Prostate gland (tissue), 2 donors: ENCODE measurements at places on chromosomes 13 and 19.

GRCh38 chr13:44713788-44714469, 137.8 kb upstream of the TSC22D1 start:
- DNase-seq = no peak

- no peak for DNase-seq
These were observed 11.5 kb downstream of the EPN1 start for GRCh38 chr19:55686311-55687050.

DNA sequence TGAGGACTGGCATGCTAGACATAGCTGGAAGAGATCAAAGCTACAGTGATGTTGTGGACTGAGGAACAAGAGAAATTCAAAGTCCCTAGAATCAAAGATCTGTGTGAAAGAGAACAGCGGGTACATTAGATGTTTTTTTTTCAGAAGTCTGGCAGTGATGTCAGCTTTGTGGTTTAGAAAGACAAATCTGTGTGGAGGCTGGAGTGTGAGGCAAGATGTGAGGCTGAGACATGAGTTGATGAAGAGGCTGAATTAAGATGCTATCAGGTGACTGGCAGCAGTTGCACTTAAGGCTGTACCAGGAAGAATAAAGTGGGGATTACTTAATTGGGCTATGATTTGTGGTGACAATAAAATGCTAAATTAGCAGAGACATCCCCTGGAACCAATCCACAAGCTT, 46.5 kb downstream of the DNAJC3 start:
- no peak for DNase-seq

DNA sequence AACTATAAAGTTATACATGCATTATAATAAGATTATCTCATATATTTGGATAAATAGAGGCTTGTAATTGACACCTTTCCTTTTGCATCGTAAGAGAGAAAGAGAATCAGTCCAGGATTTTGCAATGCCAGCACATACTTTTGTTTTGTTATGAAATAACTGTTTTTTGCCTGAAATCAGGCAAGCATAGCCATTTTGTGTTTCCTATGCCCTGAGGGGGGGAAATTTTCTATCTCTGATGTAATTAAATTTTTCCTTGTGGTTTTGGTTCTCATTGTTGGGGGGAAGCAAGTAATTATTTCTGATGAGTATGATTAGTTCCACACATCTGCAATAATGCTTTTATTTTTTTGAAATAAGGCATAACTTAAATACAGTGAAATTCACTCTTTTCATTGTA, 229.4 kb downstream of the NDFIP2 start:
- DNase-seq = no peak

GRCh38 chr13:30569901-30570576, 47.7 kb upstream of the USPL1 start:
- DNase-seq = no peak

DNA sequence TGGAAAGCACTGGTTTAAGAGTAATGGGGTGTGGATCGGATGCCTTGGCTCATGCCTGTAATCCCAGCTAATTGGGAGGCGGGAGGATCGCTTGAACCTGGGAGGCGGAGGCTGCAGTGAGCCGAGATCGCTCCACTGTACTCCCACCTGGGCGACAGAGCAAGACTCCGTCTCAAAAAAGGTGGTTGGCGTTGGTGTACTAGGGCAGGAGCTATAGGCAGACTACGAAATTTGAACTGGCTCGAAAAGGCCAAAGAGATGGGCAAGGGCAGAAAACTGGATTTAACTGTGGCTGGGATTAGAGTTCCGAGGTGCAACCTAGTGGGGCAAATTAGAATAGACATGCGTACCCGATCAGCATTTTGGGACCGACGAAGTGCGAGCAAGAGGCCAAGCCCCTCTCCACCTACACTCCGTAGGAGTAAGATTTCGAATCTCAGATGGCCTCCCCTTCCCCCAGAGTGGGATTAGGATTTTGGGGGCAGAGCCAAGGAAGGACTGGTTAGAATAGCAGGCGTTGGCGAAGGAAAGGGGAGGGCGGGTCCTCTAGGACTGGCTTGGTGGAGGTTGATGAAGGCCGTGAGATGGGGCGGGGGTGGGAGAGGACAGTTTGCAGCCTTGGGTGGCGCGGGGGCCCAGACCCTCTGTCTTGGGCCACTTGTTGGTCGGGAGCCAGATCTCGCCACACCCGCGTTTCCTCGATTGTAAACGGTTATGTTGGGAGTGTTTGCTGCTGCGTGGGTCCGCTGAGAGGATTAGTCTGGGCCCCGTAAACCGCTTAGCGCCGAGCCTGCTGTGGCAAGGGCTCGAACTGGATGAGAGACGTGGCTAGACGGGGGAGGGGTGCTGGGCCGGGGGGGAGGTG, 2.0 kb upstream of the INAFM1 start:
- DNase-seq = peak; percentile 37

- DNase-seq = no peak
These were observed 293.8 kb downstream of the FGF9 start for GRCh38 chr13:21964686-21965085.

- DNase-seq = peak; percentile 13
These were observed 109.5 kb downstream of the DCT start for GRCh38 chr13:94369972-94370436.

- DNase-seq = no peak
These were observed 71.5 kb downstream of the SPATA13 start for GRCh38 chr13:24232037-24232436.

- no peak for DNase-seq
These were observed 9.9 kb upstream of the FUT5 start for GRCh38 chr19:5880196-5880595.

- no peak for DNase-seq
These were observed 13.6 kb downstream of the CFD start for GRCh38 chr19:873084-873483.

DNA sequence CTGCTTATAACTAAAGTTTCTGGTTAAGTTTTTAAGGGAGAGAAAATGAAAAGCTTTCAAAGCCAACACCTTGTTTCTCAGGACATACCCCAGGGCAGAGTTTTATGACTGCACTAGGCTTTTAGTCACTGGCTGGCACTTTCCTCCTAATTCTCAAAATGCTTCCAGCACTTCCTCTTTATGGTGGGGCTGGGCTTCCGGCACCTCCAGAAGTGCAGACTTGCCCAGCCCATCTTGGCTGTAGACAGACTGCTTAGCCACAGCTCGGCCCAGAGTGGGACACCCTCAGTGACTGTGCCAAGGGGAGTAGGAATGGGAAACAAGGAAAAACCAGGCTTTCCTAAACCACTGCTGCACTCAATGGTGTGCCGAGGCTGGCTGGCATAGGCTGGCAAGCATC, 23.2 kb upstream of the GTF3A start:
- no peak for DNase-seq

- no peak for DNase-seq
These were observed 70.5 kb downstream of the ZNF568 start for GRCh38 chr19:36986601-36987000.

DNA sequence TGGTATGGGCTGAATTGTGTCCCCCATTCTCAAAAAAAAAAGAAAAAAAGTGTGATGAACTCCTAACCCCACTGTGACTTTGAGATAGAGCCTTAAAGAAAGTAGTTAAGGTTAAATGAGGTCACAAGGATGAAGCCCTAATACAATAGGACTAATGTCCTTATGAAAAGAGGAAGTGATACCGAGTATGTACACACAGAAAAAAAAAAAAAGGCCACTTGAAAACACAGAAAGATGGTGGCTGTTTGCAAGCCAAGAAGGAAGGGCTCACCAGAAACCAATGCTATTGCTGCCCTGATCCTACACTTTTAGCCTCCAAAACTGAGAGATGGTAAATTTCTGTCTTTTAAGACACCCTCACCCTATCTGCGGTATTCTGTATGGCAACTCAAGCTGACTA, 955.6 kb downstream of the PCDH17 start:
- DNase-seq = no peak

DNA sequence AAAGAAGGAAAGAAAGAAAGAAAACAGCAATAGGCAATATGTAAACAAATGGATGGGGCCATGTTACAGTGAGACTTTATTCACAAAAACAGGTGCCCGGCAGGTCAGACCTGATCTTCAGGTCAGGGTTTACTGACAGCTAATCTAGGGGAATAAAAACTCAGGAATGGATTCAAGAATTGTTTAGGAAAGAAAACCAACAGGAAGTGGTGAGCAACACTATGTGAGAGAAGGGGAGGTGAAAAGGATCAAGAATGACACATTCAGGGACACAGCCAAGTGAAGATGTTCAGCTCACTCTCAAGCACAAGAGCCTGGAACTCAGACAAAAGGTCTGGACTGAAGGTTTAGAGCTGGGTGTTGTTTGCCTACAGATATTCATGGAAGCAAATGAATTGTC, 244.5 kb downstream of the EFNB2 start:
- DNase-seq = no peak

DNA sequence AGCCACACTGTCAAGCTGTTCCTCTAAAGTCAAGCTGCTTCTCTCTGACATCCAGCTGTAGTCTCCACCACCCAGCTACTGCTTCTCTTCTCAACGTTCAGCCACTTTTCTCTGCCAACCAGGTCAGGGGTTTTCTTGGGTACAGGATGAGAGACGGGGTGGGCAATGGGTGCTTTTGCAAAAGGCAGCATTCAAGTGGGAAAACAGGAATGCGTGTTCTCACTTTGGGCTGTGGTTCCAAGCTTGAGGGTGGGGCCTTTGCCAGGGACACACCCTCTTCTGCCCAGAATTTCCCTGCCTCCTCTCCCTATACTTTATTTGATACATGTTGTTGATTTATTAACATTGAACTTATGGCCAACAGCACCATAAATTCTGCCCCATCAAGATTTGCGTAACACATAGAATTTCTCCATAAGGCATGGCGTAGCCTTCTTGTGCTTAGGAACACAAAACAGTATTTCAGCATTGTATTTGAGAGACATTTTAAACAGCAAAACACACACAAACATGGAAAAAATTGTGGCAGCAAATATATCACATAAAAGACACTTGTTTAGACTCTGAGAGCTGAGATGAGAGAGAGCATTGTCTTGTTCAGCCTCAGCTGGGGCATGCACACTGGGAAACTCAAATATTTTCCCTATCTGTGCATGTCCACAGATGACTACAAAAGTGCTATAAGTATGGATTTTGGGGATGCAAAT, 392.8 kb downstream of the SLITRK6 start:
- DNase-seq = no peak

GRCh38 chr13:113393226-113393562, 29.3 kb upstream of the GRTP1 start:
- DNase-seq = no peak

- DNase-seq = no peak
These were observed 2.9 kb upstream of the RCBTB2 start for GRCh38 chr13:48535766-48536165.

GRCh38 chr13:43326100-43326499, 302.7 kb downstream of the DNAJC15 start:
- no peak for DNase-seq

DNA sequence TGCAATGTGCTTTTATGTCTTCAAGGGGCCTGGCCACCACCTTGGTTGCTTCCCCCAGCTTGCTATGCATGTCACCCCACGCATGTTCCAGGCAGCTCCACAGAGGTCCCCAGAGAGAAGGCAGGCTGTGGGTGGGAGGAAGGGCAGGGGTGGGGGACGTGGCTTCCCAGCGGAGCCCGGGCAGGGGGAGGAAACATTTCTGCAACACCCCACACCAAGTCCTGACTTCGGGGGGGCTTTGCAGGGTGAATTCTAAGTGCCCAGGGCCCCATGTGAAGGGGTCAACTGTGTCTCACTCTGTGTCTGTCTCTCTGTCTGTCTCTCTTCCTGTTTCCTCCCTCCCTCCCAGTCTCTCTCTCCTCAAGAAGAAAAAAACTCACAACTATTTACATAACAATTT, 39.6 kb downstream of the LTBP4 start:
- no peak for DNase-seq

DNA sequence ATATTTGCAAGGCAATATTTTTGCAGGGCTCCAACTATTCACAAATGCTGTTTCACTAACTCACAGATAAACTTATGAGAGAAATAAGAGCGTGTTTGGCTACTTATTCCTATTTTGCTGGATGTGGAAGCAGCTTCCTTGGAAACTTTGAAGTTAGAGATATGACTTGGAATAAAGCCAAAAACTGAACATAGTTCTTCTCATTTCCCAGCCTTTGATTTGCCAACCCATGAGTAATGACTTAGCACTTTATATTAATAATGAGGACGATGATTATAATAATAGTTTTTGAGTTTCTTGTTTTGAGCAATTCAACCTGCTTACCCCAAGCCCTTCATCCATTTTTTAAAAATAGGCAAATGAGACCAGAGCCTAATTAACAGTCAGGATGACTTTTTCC, 47.7 kb downstream of the SLC10A2 start:
- no peak for DNase-seq

- no peak for DNase-seq
These were observed 6.6 kb upstream of the ZNF428 start for GRCh38 chr19:43625918-43626579.
